ENCODE measurements at places on chromosomes 7 and 10.
A peak's percentile ranks its signal among the peaks of the same experiment; 100 is the strongest.

DNA sequence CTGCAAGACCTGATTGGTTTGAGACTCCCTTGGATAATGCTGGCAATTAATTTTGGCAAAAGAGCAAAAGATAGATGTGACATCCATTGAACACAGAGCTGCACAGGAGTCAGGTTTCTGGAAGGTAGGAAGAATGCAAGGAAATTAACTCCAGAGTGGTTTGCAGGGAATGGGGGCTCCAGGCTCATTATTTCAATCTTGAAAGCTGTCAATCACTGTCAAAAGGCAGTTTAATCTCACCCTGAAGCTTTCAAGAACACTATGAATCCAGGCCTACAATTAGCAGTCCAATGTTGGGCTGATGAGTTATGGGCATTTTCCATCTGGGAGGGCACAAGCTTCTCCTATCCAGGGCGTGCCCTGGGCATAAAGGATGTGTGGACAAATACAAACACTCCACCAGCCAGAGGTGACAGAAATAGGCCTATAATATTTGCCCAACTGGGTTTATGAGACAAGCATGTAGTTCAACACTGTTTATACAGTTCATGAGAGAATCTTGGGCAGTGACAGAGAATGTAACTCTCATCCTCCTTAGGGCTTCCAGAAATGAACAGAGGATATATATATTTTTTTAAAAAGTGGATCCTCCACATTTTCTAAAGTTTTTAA, 80.5 kb downstream of the KCNMA1 start:
- DNase-seq, result no peak

GRCh38 chr7:45586542-45587520, 12.7 kb downstream of the ADCY1 start:
- DNase-seq, result no peak

DNA sequence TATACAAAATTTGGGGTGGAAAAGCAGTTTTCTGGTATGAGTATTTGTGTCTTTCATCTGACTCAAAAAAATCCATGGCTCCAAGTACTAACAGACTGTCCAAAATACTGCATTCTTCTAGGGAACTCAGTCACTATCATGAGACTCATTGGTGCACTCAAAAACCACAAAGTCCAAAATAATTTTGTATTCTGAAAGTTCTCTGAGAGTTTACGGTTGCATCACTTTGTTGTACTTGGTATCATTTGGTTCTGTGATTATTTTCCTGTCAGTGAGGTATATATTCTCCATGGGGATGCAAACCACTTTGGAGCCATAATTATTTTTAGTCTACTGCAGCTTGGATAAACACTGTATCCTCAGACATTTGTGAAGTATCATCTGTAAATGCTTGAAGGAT, 28.0 kb upstream of the CABCOCO1 start:
- DNase-seq, result no peak

- no peak for DNase-seq
Observed at GRCh38 chr10:35046074-35046473, 44.1 kb downstream of the CUL2 start.

- DNase-seq, result no peak
Observed at GRCh38 chr10:103983367-103983911, 16.5 kb downstream of the SLK start.

DNA sequence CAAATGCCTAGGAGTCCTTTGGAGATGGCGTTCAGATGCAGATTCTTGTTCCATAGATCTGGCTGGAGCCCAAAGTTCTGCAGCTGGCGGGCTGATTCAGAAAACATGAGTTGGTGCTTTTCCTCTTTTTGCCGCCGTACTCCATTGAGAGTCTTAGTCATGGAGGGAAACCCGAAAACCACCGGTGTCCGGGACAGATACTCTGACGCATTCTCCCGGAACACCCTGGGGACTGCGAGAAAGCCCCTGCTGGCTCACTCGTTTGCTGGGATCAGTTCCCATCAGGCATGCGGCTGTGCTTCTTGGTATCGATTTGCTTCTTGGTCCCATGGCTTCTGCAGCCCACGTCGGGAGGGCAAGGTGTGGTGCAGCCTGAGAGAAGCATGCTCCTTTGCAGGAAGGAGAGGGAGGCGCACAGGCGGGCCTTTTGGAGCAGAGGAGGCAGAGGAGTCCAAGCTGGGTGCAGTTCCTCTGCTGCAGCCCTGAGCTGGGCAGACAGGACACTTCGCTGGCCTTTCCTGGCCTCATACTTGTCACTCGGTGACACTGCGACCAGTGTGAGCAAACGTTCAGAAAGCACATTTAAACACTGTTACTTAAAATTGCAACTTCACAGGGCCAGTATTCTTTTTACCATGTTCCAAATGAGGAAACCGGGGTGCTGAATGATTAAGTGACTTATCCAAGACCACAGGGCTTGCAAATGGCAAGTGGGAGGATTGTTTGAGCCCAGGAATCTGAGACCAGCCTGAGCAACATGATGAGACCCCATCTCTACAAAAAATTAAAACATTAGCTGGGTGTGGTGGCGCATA, 30.6 kb upstream of the PFKFB3 start:
- DNase-seq, result no peak

DNA sequence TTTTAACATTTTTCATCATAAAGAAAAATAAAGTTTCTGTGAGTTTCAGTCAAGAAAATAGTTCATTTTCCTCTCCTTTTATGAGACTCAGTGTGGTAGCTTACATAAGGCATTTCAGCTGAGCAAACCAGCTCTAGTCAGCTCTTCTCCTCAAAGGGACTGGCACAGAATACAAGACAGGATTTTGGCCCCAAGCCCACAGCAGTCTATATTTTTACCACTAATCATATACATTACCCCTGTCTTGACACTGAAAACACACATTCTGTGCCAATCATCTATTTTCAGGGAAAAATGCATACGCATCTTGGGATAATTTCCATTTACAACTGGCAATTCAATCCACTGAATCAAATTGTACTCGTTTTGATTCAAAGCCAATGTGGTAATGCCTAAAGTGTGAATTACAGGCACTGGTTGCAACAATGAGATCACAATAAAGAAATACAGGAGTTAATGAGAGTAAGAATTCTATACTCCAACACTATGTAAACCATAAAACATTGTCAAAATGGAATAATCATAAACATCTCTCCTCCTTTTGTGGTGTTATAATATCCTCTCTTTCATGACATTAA, 186.4 kb downstream of the CACNA2D1 start:
- no peak for DNase-seq

DNA sequence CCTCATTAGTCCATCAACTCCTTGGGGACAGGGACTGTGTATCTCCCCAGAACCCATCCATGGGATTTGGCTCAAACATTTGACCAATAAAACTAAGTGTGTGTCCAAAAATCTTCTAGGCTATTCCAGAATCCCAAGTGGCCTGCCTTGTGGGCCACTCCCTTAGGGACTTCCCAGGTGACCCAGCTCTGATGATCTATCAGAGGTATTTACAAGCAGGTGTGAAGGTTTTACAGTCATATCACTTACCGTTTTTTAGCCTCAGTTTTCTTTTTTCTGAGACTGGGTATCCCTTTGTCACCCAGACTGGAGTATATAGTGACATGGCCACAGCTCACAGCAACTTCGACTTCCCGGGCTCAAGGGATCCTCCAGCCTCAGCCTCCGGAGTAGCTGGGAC, 64.4 kb downstream of the PIP4K2A start:
- DNase-seq, result no peak

GRCh38 chr10:88647061-88647615, 17.1 kb upstream of the LIPF start:
- DNase-seq, result no peak

DNA sequence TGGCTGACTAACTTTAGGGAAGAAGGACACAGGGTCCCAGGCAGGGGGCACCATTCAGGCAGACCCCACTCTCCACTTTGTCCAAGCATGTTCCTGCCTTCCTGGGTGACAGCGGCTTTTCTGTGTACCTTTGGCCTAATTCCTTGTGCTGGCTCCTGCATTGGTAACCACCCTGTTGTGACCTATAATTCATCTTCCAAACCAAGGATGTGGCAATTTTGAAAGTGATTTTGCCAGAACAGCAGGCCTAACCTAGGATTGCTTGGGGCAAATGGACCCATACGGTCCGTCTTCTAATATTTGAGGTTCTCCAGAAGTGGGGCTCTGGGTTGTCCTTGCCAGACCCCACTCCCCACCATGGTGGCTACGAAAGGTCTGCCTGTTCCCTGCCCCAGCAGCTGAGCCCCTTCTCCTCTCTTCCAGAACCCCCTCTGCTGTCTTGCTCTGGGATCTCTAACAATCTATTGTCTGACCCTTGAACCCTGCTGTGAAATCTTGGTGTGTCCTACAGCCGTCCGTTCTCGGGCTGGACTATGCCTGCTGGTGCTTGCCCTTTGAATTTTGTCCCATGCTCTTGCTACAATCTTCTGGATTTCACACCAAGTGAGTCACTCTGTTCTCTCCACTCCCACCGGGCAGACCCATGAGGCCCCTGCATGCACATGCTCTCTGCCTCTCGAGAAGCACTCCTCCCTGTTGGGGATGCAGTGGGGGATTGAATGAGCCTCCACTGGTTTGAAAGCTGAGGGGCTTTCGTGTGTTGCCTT, 316.0 kb downstream of the CXCL12 start:
- DNase-seq, result no peak

GRCh38 chr7:114785496-114785895, 136.4 kb upstream of the MDFIC start:
- no peak for DNase-seq

DNA sequence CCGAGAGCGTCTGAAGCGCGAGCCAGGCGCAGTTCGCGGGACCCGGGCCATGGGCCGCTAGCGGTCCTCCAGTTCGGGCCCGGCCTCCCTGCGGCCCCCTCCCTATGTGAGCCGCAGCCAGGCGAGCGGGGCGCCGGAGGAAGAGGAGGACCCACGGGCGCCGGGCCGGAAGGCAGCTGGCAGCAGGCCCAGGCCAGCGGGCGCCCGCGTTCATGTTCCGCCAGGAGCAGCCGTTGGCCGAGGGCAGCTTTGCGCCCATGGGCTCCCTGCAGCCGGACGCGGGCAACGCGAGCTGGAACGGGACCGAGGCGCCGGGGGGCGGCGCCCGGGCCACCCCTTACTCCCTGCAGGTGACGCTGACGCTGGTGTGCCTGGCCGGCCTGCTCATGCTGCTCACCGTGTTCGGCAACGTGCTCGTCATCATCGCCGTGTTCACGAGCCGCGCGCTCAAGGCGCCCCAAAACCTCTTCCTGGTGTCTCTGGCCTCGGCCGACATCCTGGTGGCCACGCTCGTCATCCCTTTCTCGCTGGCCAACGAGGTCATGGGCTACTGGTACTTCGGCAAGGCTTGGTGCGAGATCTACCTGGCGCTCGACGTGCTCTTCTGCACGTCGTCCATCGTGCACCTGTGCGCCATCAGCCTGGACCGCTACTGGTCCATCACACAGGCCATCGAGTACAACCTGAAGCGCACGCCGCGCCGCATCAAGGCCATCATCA, 1.1 kb downstream of the ADRA2A start:
- DNase-seq, result no peak

GRCh38 chr10:3584926-3585784, 199.9 kb downstream of the KLF6 start:
- DNase-seq, result no peak

GRCh38 chr10:132463333-132464255, 66.6 kb downstream of the PWWP2B start:
- no peak for DNase-seq

DNA sequence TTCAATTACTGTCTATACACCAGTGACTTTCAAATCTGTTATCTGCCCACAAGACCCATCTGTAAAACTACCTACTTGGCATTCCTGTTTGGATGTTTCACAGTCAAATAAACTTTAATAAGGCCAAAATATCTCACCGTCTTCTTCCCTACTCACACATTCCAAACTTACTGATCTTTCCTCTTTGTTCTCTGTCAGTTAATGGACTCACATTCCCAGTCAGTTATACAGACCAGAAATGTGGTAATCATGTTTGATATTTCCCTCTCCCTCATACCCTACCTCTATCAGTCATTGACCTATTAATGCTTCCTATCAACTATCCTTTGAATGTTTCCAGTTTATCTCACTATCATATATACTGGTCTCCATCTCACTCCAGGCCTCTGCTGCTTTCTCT, 28.5 kb upstream of the HDAC9 start:
- no peak for DNase-seq

DNA sequence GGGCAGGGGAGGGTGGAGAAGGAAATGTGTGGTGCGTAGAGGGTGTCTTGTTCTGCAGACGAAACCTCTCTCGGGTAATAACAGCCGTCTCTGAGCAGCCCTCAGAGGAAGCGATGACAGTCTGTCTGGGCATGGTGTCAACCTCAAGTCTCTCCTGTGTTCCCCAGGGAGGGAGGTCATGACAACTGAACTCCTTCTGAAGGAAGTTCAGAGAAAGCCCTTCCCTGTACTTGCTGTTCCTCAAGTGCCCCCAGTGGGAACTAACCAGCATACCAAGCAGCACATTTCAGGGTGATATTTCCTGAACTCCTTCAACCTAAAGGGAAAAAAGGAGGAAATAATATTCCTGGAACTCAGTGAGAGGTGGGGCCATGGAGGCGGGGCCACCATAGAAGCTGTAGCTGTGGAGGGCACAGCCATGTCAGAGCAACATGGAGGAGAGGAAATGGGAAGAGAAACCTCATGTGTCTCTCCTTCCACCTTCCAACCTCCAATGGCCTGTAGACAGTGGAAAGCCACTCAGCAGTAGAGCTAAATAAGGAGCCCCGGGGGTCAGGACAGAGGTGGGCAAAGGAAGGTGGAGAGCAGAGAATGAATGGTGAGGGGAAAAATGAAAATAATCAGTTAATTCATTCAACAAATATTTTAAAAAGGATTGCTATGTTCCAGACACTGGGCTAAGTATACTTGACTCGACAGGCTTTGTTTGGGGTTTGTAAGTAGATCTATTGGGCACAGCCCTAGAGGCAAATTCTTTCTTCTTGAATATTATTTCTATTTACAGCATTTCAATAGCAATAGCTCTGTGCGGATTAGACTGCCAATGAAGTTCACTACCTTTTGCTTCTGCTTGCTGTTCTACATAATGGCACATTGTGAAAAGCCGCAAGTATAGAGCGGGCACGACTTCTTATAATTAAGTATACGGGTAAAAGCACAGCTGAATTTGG, 61.0 kb upstream of the AOAH start:
- peak; percentile 36 for DNase-seq

GRCh38 chr10:95445223-95445836, 115.8 kb downstream of the SORBS1 start:
- DNase-seq, result no peak

GRCh38 chr10:124342821-124343170, 75.9 kb downstream of the OAT start:
- no peak for DNase-seq

DNA sequence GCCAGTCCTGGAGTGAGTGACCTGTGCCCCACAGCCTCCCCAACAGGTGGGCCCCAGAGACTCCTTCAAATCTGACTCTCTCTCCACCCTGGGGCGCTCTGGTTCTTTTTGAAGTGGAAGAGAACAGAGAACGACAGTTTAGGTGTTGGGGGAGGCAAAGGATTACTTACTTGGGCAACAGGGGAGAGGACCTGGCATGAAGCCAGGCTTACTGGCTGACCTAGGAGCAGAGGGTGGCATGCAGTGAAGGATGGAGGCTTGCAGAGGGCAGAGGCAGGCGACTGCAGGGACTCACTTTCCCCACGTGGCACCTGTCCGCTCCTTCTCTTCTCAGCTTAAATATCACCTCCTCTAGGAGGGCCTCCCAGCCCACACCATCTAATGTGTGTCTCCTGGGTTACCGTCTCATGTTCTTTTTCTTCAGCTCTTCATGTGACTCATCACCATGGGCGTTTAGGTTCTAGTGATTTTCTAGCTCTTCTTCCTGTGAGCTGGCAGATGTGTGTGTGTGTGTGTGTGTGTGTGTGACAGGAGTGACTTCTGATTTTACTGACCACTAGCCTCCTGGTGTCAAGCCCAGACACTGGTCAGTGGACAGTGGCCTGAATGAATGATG, 15.5 kb downstream of the LZTS2 start:
- DNase-seq, result no peak

- no peak for DNase-seq
Observed at GRCh38 chr7:52775876-52776275, 259.6 kb upstream of the POM121L12 start.

Measured in stimulated activated CD4-positive, alpha-beta T cell treated with anti-CD3 and anti-CD28 coated beads, Interleukin-1b, Interleukin-23, amount 100 ng/mL, for 4 hours (primary cell).